ENCODE measurements at places on chromosomes 6 and 20.

DNA sequence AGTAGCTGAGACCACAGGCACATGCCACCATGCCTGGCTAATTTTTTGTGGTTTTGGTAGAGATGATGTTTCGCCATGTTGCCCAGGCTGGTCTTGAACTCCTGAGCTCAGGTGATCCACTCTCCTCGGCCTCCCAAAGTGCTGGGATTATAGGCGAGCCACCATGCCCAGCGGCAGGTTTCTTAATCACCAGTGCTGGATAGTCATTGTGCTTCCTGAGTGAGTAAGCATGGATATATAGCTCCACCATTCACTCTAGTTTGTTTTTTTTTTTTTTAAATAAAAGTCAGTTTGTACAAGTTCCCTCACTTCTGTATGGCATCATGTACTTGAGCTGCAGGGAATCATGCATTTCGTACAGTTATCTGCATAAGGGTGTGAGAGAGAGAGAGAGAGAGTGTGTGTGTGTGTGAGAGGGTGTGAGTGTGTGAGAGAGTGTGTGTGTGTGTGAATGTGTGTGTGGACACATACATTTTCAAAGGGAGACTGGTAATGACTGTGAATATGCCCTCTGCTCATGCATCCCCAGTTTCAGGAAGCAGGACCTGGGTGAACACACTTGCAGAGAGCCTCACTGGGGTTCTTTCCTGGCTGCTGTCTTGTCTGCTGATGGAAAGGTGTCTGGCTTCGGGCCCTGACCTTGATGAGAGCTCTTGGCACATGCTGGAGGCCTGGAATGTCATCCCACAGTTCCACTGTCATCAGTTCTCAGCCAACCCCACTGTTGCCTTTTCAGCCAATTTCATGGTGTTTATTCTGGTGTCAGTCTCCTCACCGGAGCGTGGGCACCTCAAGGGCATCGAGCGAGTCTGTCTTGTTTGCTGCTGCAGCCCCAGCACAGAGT, 65.0 kb upstream of the XRN2 start:
- DNase-seq, result no peak

DNA sequence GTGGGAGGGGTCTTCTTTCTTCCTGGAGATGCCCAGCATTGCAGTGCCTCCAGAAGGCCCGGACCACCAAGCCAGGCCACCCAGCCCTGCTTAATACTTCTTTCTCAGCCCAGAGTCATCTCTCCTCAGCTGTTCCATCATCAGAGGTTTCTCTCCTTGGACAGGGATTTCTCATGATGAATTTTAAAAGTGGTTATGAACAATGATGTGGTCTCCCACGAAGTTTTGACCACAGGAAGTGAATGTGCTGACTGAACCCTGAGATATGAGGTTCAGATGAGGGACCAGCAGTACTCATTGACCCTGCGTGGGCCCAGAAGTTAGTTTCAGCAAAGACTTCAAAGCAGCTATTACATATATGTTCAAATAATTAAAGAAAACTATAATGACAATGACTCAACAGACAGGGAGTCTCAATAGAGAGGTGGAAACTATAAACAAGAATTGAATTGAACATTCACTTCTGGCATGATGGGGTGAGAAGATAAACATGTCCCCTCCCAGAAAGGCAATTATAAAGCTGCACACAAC, 114.5 kb upstream of the SLC22A16 start:
- no peak for DNase-seq

- DNase-seq, result no peak
These were observed 6.4 kb downstream of the PLTP start for GRCh38 chr20:45905505-45906079.

GRCh38 chr20:62816884-62817873, at the start of gene COL9A3:
COL9A3 (plus strand) TSS chr20:62817050; CDS start chr20:62817065, 15 bp downstream.
- DNase-seq, result no peak

DNA sequence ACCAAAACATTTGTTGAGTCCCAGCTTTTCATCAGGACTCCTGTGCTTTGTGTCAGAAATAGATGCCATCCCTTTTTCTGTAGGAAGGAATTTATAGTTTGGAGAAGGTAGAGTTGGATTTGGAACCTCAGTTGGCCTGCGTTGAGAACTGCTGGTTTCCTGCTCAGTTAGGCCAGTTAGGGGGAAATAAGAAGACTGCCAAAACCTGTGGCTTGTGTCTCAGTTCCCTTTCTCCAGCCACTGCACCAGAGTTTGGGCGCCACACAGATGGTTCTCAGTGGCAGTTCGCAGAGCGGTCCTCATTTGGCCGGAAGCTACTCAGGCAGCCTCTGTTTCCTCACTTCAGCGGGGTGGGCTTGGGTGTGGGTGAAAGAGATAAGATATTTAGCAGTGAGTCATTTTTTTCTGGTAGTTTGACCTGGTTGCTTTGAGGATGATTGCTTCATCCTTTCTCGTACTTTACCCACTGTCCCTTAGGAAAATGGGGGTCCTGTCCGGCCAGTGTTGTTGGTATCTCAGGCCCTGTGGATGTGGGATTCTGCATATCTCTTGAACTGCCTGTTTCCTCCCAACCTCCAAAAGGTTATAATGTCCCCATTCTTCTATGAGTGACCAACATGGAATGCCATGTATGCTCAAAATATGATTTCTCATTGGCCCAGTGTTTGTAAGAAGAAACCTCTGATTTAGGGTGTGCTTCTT, 53.7 kb downstream of the JARID2 start:
- DNase-seq, result no peak

GRCh38 chr6:140538926-140539325, 1164.5 kb upstream of the CITED2 start:
- DNase-seq, result no peak

DNA sequence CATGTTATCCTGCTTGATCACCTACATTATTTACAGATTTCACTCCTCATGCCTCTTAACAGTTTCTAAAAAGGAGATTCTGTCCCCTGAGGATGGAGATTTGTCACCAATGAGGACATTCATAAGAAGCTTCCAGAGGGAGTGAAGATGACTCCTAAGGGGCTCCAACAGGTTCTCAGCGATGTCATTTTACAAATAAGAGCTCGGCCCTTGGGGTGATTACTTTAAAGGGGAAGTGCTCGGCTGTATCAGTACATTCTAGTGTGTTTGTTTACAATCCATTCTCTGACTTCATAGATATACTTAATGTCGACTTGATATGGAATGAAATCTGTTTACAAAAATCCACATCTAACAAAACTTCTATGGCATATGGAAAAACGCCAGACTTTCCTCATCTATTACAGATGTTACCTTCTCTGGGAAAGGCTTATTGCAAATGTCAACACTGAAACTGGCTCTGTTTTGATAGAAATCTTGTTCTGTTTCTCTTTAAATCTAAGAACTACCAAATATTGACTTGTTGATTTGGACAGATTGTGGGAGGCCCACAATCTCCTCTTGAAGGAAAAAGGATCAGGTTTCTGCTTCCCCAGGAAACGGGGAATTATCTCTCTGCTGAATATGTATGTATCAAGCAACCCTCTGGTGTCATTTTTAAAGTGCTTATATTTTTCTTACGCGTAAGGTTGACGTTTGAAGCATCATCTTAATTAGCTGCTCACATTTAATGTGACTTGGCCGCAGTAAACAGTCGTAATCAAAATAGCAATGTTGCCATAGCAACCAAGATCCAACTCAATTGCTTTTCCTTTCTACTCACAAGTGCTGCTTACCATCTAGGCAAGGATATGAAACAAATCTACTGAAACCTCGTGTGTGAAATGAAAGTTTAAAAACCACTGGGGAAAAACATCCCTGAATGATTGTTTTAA, 95.7 kb downstream of the SHLD1 start:
- DNase-seq, result no peak

DNA sequence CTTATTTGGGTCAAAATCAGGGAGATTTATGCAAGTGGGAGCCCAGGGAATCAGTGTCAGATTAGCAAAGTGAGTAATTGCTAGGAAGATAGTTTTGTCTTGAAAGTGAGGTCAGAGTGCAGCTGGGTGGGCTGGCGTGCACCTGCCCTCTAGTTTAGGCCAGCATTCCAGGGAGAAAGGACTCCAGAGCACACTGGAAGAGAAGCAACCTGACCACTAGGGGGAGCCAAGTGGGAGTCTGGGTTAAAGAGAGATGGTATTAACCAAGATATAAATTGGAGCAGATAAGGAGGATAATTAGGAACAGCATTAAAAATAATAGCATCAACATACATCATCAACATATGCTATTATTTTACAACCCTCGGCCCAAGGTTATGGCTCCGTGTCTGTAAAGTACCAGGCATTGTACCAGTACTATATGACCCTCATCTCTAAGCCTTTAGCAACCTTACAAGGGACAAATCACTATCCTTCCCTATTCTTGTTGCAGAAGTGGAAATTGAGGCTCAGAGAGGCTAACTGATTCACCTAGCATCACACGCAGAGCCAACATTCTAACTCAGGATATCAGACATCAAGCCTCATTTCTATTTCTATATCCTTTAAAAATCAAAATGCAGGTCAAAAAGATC, 57.8 kb downstream of the SLC2A10 start:
- no peak for DNase-seq

DNA sequence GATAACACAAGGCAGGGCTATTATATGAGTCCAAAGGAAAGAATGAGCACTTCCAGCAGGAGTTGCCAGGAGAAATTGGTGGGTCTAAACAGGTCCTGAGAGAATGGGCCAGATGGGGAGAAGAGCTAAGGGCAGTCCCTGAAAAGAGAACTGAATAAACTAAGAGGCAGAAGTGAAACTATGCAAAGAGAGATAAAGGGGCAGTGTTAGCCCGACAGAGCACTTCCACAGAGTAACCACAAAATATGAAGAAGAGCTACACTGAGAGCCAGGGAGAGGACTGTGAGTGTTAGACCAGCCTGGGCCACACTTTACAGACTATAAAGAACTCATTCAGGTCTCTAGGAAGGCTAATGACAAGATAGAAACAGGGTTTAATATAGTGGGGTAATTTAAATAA, 43.8 kb downstream of the RALGAPA2 start:
- DNase-seq, result no peak

GRCh38 chr6:106761160-106761559, 131.8 kb downstream of the QRSL1 start:
- DNase-seq, result no peak

- no peak for DNase-seq
These were observed 62.0 kb upstream of the BCLAF1 start for GRCh38 chr6:136351518-136352110.

- peak; percentile 13 for DNase-seq
These were observed 8.8 kb upstream of the PERP start for GRCh38 chr6:138115877-138116660.

- no peak for DNase-seq
These were observed 23.5 kb downstream of the TM9SF4 start for GRCh38 chr20:32132911-32133549.

GRCh38 chr6:138538390-138539031, 39.2 kb upstream of the NHSL1 start:
- no peak for DNase-seq

DNA sequence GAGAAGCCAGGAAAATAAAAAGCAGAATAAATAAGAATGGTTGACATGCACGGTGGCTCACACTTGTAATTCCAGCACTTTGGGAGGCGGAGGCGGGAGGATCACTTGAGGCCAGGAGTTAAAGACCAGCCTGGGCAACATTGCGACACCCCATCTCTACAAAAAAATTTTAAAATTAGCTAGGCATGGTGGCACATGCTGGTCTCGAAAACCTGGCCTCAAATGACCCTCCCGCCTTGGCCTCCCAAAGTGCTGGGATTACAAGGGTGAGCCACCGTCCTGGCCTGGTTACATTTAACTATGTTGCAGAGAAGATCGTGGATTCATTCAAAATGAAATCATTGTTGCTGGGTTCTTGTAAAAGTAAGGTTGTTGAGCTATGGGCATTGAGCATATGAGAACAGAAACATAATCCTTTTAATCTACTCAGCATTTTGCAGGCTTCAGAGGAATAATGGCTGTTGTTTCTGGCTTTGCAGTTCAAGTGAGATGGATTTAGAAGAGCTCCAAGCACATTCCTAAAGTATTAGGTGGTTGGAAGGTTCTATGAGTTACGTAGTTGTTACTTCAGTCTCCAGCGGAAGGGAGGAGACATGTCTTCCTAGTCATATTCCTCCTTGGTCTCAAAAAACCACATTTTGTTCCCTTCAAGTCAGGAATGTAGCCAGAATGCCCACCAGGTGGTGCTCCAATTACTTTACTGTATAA, 45.6 kb upstream of the RAB23 start:
- no peak for DNase-seq

DNA sequence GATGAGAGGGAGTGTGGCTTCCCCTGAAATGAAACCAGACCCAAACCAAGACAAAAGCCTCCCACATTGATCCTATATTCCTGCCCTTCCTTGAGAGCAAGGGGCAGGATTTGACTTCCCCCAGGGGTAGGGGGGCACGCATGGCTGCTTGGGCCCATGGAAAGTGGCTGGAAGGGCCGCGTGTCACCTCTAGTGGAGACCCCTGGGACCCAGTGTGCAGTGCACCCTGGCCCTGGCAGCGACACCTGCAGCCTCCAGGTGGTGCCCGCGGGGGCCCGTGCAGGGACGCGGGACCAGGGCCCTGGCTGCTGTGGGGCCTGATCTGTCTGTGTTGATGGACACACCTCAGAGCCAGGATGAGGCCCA, 18.0 kb upstream of the SLCO4A1 start:
- DNase-seq, result no peak

- no peak for DNase-seq
These were observed 33.0 kb upstream of the SMIM29 start for GRCh38 chr6:34281702-34282334.

- DNase-seq, result no peak
These were observed 432.6 kb downstream of the MMUT start for GRCh38 chr6:49030251-49031020.

- DNase-seq, result no peak
These were observed 229.8 kb downstream of the TMEM242 start for GRCh38 chr6:157093536-157093935.

- DNase-seq, result no peak
These were observed 31.3 kb downstream of the GPRC6A start for GRCh38 chr6:116797585-116797984.

Measured in activated CD4-positive, CD25-positive, alpha-beta regulatory T cell treated with anti-CD3 and anti-CD28 coated beads, Interleukin-2, amount 50 U/mL, for 16 hours (primary cell).